ENCODE measurements at places on chromosomes 12 and 14.

DNA sequence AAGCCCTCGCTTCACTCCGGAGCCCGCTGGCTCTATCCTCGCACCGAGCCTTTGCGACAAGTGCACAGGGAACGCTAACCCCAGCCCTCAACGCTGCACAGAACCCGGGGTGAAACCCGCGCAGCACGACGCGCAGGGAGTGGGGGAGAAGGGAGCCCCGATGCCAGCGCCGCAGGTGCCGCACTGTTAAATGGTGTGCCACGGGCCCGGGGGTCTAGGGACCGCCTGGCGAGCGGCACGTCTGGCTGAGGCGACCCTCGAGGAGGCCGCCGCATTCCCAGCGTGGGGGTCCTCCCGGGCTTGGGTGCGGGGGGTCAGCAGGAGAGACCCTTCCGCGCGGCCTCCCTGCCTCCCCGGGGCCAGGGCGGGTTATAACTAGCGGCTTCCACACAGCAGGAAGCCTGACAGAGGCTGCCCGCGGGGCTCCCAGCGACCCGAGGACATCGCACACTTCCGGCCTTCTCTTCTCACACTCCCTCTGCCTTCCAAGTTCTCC lies 23.8 kb upstream of the LRTM2 start:
- DNase-seq: no peak

GRCh38 chr12:58537278-58537677 lies 383.0 kb downstream of the LRIG3 start:
- DNase-seq: peak; percentile 87

GRCh38 chr12:92753976-92754885 lies 51.4 kb downstream of the PLEKHG7 start:
- no peak for DNase-seq

GRCh38 chr14:81432219-81432661 lies 32.1 kb upstream of the STON2 start:
- no peak for DNase-seq

- DNase-seq: no peak
These were observed 359.8 kb downstream of the FOXG1 start for GRCh38 chr14:29126361-29126760.

- DNase-seq: no peak
These were observed 86.2 kb upstream of the SSTR1 start for GRCh38 chr14:38121320-38122020.

GRCh38 chr12:102016472-102016871 lies 45.3 kb downstream of the WASHC3 start:
- no peak for DNase-seq

DNA sequence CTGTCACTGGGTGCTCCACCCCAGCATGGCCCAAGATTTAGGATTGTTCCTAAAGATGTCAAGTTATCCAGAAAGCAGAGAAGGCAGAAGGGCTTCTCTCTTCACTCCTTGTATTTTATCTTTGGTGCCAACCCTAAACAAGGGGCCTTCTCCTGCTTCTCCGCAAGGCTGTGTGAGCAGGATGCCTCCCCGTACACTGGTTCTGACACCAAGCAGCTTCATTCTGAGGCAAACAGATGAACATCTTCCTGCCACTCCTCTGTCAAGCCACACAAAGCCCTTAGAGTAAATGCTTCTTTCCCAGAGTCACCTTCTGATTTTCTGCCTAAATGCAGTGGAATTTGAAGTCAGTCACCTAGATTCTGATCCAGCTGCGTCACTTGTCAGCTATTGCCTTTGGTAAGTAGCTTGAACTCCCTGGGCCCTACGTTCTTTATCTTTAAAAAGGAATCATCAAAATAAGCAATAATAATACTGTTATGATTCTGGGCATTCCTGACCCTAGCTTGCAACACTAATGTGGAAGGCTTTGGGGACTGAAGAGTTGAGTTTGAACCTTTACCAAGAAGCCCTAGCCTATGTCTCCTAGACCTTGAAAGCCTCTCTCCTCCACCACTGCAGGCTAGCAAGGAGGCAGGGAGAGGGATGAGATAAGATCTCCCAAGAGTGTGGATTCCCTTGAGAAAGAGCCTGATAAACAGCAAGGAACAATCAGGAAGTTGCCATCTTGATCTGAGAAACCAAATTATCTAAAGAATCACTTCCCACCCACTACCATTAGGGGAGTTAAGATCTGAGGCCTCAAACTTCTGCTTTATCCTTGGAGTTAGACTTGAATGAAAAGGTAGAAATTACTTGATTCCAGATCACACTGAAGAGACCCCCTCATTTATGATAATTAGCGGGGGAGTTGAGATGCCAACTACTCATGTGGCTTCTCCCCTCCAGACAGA lies 5.7 kb downstream of the KRT73 start:
- no peak for DNase-seq

DNA sequence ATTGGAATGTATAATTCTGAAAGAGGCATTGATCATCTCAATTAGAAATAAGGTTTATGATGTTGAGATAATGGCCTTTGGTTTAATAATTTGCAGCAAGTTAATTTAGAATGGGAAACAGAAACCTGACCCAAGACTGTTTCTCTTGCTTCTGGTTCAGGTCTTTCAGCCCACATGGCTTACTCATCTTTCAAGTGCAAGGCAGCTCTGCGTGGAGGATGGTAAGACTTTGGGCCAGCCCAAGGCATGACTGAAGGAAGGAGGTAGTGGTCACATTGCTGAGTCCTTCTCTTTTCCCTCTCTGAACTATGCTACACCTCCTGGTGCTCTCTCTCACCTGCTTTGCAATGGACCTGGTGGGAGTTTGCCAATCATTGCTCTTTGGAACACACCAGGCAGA lies 98.7 kb downstream of the CAND1 start:
- no peak for DNase-seq

- DNase-seq: no peak
These were observed 569.9 kb downstream of the TMTC2 start for GRCh38 chr12:83256562-83256961.

DNA sequence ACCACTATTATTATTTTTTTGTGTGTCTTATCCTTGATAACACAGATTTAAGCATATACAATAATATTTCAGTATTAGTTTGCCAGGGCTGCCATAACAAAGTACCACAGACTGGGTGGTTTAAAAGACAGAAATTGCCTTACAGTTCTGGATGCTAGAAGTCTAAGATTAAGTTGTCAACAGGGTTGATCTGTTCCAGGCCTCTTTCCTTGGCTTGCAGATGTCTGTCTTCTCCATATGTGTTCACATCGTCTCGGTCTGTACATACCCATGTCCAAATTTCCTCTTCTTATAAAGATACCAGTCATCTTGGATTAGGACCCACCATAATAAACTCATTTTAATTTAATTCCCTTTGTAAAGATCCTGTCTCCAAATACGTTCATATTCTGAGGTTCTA lies 204.8 kb downstream of the SOX5 start:
- DNase-seq: no peak

GRCh38 chr12:56990648-56991318 lies 15.6 kb downstream of the ZBTB39 start:
- DNase-seq: no peak

GRCh38 chr12:98945864-98946263 lies 300.8 kb downstream of the APAF1 start:
- DNase-seq: no peak

DNA sequence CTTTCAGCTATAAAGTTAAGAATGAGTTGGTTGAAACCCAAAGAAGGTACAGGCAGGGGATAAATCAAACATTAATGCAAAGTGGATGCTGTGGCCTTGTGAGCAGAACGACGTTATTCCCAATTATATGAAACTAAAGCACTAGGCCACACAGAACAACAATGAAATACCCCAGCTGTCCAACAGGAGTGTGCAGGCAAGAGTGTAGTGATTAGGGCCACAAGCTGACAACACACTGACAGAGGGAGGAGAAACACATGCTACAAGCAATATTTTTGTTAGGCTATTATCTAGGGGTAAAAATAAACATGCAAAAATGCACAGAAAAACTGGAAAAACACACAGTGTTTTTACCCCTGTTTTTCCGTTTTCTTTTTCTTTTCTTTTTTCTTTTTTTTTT lies 15.0 kb downstream of the MAP3K9 start:
- DNase-seq: no peak

GRCh38 chr12:15304296-15304695 lies 18.0 kb upstream of the PTPRO start:
- no peak for DNase-seq

GRCh38 chr14:56687123-56687522 lies 107.5 kb downstream of the TMEM260 start:
- no peak for DNase-seq

DNA sequence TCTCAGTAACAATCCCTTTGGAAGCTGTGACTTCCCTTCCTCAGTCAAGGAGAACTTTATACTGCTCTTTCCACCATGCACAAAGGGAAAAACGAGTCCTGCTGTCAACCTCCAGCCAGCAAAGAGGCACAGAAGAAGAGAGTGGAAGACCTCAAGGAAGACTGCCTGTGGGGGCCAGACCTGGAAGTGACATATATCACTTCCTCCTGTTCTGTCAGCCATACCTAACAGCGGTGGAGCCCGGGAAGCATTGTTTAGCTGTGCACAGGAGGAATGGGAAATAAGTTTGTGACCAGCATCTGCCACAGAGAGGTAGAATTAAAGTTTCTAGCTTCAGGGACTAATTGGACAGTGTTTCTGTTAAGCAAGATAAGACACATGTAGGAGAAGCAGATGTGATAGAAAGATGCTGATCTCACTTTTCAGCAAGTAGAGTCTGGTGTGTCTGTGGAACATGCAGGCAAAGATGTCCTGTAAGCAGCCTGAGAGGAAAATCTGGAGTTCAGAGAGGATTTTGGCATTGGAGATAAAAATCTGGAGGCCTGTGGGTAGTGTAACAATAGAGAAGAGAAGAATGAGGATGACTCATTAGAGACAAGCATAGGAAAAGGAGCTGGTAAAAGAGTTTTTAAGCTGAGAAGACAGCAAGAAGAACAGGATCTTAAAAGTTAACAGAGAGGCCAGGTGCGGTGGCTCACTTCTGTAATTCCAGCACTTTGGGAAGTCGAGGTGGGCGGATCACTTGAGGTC lies 141.6 kb upstream of the CPSF6 start:
- peak; percentile 17 for DNase-seq

GRCh38 chr12:114682785-114683708 lies 928 bp downstream of the TBX3 start:
- DNase-seq: no peak

DNA sequence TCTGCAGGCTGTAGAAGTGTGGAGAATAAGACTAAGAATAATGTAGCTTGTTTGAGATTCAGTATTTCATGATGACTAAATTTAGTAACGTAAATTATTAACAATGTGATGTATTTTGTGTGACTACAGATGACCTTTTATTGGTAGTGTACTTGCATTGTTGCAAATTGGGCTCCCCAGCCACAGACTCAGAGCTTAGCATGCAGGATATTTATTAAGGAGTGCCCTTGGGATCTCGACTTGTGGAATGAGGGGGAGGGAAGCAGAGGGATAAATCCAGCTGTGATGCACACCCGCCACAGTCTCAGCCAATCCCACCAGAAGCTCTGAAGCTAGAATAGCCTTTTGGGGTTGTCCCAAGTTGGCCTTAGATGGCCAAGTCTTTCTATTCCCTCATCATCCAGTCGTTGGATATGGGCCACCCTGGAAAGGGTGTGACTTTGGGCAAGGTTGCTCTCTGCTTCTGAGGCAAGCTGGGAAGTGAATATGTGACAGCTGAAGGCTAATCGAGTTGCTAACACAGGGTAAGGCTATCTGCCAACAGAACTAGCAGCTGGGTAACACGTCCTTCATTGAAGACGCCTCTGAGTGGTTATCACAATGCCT lies 42.1 kb upstream of the USP44 start:
- no peak for DNase-seq

GRCh38 chr14:49733836-49734235 lies 34.1 kb upstream of the KLHDC2 start:
- no peak for DNase-seq

- DNase-seq: no peak
These were observed 3.1 kb downstream of the DYNLL1 start for GRCh38 chr12:120498870-120499515.

DNA sequence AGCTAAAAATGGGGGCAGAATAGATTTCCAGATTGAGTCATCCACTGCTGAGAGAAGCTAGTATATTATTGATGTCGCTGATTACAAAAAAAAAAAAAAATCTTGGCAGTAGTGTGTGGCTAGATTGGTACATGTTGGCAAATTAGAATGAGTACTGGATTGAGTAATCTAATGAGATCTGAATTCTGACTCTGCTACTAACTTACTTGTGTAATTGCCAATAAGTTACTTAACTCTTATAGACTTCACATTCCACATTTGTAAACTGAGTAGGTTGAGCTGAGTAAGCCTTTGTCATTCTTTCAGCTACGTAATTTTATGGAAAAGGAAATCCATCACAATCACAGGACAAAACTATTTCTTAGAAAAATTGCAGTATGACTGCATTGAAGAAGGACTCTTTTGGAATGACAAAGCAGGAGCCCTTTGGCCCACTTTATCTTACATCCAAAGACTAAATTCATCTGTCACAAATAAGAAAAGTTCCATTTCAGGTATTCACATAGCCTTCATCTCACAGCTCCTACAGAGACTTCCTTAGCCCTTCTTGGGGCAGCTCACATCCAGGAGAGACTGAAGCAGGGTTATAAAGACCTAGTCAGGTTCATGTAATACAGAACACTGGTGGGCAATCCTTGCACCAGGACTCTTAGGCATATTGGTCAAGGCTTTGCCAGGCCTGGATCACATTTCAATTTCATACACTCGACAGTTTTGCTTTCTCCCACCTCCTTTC lies 197.3 kb upstream of the CPNE8 start:
- DNase-seq: no peak

DNA sequence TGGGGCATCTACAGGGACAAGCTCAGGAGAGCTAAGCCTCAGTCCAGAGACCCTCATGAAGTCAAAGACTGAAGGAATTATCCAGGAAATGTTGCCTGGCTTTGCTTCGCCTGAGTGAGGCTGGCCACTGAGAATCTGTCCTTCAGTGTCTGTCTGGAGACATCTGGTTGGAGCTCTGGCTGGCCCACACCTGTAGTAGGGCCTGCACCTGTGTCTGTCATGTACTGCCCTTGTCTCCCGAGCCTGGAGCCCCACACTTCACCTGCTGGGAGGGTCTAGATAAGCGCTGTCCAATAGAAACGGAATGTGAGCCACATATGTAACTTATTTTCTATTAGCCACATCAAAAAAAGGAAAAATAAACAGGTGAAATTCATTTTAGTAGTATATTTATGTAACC lies 9.9 kb upstream of the HDAC7 start:
- no peak for DNase-seq

GRCh38 chr14:68512088-68512487 lies 280.8 kb downstream of the ZFP36L1 start:
- peak; percentile 69 for DNase-seq

DNA sequence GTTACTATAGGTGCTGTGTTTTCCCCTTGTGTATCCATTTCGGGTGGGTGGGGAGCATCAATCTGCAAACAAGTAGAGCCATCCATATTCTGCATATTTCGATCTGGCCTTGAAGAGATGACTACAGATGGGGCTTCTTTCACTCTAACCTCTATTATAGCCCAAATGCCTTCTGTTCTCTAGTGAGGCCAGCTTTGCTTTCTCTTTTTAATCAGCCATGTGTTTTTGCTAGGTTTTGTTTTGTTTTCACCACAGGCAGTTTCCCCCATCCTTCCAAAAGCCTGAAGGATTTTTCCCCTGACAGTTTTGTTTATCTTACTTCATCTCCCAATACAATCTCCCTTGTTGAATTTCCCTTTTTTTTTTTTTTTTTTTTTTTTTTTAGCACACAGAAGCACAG lies 224.1 kb downstream of the BTG1 start:
- no peak for DNase-seq

Data from fibroblast of skin of left quadriceps (primary cell).